AG20443 (cell line): ENCODE measurements at places on chromosomes 7 and 10.

GRCh38 chr10:113746217-113746957 is 5.1 kb upstream of the PLEKHS1 start:
- peak; percentile 24 for DNase-seq

DNA sequence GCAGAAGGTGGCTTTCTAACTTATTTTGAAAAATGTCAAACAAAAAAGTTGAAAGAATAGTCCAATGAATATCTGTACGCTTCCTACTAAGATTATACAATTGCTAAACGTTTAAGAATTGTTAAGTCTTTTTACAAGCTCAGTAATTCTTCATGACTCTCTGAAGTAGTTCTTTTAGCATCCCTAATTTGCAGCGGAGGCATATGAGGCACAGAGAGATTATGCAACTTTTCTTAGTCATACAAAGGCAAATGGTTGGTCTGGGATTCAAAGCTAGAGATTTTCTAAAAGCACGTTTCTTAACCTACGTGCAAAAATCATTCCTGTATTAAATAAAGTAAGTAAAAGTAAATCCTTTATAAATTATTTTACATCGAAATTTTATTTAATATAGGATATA is 254.2 kb downstream of the MAGI2 start:
- no peak for DNase-seq

GRCh38 chr7:54397836-54398612 is 144.2 kb upstream of the VSTM2A start:
- DNase-seq: no peak

DNA sequence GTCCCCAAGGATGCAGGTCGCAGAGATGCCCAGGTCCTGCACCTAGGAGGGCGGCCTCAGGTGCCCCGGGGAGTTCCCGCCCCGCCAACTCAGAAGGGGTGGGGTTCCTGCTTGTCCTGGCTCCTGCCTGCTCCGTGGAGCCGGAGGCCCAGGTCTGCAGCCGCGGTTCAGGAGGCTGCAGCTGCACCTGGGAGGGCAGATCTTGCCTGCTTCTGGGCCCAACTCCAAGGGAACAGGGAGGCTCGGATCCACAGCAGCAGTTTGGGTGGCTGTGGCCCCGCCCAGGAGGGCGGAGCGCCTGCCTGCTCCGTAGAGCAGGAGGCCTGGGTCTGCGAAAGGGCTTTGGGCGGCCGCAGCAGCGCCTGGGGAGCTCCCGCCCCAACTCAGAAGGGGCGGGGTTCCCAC is 108.2 kb upstream of the EGR2 start:
- no peak for DNase-seq

DNA sequence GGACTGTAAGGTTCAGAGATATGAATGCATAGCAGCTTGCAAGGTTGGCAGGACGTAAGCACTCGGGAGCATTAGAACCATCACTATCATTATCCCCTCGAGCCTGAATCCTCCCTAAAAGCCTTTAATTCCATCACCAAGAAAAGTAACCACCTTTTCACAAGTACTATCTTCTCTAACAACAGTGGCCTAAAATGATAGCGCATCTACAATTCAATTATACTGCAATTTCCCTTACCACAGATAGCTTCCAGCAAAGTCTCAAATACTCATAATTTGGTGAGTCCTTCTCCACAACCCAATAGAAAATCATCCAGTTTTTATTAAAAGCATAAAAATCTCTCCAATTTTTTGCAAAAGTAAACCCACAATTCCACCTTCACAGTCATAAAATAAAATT is 42.0 kb downstream of the COL1A2 start:
- no peak for DNase-seq

- DNase-seq: no peak
Measured at GRCh38 chr10:83930-84530, 34.9 kb upstream of the TUBB8 start.

GRCh38 chr7:102272917-102273748 is 13.5 kb upstream of the SH2B2 start:
- DNase-seq: no peak

GRCh38 chr7:129606803-129607202 is 4.7 kb upstream of the NRF1 start:
- DNase-seq: no peak

GRCh38 chr7:49261928-49262327 is 337.6 kb downstream of the CDC14C start:
- no peak for DNase-seq

GRCh38 chr7:501526-501925 is 18.1 kb downstream of the PDGFA start:
- DNase-seq: no peak

- DNase-seq: no peak
Measured at GRCh38 chr10:98096731-98097130, 37.7 kb upstream of the R3HCC1L start.

- no peak for DNase-seq
Measured at GRCh38 chr7:149884541-149884940, 10.8 kb downstream of the ATP6V0E2 start.

- no peak for DNase-seq
Measured at GRCh38 chr7:36400036-36400435, 10.4 kb downstream of the ANLN start.

DNA sequence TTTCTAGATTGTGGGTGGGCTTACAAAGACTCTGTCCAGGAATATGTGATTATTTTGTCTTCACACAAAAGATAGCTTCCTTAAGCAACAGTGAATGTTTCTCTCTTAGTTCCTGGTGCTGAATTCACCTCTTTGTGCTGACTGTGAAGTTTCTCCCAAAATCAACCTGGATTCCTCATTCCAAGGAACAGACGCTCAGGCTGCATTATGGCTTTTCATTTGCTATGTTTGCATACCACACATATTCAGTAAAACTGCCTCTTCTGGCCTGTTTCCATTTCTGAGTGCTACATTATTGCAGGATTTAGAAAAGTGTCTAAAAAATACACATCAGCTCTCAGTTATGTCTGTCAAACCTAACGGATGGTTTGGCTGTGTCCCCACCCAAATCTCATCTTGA is 21.5 kb downstream of the MACROH2A2 start:
- no peak for DNase-seq

- DNase-seq: peak; percentile 38
Measured at GRCh38 chr10:88428442-88428841, 154.7 kb downstream of the RNLS start.

GRCh38 chr10:86266446-86267242 is 100.0 kb downstream of the GRID1 start:
- no peak for DNase-seq

GRCh38 chr7:82701949-82702348 is 258.4 kb upstream of the CACNA2D1 start:
- DNase-seq: no peak

GRCh38 chr7:80760292-80760691 is 121.8 kb downstream of the CD36 start:
- DNase-seq: no peak

DNA sequence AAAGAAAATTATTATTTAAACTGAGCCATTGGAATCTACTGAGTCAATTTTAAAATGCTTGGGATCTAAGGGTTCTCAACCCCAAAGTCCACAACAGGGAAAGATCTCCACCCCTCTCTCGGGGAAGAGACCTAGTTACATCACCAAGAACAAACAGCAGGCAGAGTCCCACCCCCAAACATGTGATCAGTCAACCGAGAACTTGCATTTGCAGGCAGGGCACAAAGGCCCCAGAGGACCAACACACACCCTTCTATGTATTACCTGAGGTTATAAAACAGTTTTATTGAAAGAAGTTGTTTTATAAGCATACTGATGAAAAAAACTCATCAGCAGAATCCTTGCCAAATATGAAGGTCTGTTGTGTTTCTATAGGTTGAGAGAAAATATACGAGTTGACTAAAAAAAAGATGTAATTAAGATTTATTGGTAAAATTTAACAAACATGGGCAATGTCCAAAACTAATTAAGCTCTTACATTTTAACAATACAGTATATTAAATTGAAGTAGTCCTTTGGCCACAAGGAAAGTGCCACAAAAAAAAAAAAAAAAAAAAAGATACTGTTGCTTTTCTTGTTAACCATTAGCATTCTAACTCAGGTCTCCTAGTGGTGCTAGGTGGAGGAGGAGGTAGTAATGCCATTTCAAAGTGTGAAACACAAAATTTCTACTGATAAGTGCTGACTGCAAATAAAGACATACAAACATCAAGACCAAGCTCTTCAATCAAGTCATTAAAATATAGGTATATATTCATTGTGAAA is 975 bp upstream of the USP54 start:
- peak; percentile 73 for DNase-seq

DNA sequence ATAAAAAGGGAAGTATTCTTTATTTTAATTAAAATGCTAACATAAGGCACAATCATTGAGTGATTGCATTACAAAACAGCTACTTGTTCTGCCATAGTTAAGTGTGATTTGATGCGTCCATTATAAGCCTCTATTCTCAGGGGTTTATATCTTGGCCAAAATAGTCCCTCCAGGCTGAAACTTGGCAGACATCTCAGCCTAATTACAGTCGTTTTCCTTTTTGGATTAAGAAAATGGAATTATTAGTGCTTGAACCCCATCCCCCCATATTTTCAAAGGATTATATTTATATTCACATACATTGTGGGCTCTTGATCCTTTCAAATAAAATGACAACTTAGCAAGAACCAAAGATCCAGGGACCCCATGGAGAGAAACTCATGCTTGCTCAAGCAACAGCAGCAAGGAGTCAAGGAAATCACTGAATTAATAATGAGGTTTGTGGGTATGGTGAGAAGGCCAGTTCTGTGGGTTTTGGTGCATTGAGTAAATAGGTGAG is 66.7 kb upstream of the NEUROD6 start:
- no peak for DNase-seq

DNA sequence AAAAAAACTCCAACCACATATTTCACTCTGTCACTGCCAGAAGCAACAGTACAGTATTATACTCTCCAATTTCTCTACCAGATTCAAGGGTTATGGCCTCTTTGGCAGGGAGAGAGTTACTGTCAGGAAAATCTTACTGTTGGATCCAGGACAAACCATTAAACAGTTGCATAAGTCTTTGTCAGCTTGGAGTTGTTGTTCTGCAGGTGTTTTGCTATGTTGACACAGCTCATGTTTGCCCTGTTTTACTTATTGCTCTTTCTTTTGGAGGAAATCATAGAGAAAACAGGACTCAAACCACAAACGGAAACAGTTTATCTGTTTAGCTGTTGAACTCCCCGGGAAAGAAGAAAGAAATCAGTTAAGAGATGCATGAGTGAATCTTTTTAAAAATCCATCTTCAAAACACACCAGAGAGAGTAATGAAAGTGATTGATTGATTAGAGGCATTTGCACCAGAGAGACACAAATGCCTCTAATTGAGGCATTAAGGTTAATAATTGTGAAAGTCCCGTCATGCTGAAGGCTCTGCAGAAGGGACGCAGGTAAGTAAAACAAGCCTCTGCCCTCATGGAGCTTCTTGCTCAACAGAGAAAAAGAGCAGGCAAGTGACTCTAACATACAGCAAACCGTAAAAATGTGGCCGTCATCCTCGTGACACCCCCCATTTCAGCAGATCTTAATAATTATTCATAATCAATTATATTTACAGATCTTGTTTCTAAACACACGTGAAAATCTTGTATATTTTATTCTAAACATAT is 38.7 kb upstream of the ARHGAP21 start:
- no peak for DNase-seq

DNA sequence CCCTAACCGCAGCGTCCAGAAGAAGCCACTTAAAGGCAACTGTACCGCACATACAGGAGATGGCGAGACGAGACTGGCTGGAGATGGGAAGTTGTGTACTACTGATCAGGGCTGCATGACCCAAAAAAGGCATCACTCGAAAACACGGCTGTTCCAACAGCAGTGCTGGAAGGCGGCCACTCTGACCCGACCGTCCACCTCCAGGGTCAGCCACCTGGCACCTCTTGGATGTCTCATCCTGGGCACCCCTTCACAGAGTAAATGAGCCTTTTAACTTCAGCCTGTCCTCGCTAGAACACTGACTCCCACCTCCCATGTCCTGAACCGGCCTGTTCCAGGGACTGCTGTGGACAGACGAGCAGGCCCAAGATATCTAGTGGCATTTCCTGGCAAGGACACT is 180.7 kb downstream of the DIP2C start:
- DNase-seq: no peak

DNA sequence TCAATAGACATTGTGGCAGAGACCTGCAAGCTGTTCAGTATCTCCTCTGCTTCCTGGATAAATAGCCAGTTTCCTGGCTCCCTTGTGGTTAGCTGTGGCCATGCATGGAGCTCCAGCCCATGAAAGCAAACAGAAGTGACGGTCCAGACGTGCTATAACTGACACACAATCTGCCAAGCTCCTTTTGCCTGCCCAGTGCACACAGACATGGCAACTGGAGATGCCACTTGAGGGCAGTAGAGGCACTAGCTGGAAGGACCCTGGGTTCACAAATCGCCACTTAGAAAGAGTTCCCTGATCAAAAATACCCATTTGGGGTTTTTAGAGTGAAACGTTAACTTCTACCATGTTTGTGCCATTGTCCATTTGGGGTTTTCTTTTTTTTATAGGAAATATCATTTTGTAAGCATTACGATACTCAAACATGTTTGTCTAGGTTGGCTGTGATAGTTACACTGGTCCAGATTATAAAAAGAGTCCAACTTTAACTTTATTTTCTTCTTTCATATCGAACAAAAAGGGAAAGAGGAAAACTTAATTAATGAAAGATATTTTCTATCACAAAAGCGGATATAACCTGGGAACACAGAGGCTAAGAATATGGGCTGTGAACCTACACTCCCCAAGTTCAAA is 31.3 kb downstream of the KIN start:
- DNase-seq: peak; percentile 45

DNA sequence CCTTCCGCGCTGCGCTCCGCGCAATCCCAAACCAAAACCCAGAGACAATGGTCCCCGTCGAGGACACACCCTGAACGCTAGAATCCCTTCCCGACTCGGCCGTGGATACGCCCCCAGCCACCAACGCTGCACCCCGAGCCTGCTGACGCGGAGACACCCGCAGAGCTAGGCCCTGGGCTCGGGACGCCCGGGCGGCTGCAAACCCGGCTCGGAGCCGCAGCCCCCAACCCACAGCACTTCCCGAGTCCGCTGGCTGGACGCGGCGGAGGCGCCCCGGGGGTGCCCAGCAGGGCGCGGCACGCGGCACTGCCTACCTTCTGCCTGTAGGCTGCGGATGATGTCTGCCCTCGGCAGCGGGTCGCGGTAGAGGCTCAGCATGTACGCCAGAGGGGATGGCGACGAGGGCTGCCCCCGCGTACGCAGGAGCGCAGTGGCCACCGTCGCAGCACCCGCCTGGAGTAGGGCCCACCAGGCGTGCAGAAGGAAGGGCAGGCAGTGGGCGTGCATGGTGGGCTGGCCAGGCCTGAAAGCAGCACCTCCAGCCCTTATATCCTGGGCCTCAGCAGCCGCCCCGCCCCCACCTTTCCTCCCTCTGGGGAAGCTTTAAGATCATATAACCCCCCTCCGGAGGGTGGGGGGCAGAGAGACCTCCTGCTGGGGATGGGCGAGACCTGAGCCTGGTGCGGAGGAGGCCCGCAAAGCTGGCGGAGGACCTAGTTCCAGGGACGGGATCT is at the start of gene NODAL:
TSS of gene NODAL (minus strand) at position 521 of the 734 bp plus-strand sequence. CDS start at position 507, 14 bp downstream.
- no peak for DNase-seq

GRCh38 chr7:24773646-24774045 is 16.4 kb upstream of the GSDME start:
- DNase-seq: no peak

- no peak for DNase-seq
Measured at GRCh38 chr7:37728747-37729146, 45.2 kb downstream of the GPR141 start.

GRCh38 chr7:121323515-121324302 is 5.1 kb upstream of the WNT16 start:
- no peak for DNase-seq
